ENCODE measurements at places on chromosomes 11 and 22.

DNA sequence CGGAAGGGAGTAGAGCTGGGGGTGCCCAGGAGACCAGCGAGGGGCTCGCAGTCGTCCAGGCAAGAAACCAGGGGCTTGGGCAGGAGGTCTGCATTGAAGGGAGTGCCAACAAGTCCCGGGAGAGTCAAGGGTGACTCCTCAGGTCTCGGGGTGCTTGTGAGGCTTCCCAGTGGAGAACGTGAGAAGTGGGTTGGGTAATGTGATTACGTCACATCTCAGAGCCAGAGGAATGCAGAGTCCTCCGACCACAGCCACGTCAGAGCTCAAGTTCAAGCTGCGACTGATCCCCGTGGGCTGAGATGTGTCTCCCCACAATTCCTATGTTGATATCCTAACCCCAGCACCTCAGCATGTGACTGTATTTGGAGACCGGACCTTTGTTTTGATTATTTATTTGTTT is 89.7 kb upstream of the SHANK2 start:
- DNase-seq = no peak

DNA sequence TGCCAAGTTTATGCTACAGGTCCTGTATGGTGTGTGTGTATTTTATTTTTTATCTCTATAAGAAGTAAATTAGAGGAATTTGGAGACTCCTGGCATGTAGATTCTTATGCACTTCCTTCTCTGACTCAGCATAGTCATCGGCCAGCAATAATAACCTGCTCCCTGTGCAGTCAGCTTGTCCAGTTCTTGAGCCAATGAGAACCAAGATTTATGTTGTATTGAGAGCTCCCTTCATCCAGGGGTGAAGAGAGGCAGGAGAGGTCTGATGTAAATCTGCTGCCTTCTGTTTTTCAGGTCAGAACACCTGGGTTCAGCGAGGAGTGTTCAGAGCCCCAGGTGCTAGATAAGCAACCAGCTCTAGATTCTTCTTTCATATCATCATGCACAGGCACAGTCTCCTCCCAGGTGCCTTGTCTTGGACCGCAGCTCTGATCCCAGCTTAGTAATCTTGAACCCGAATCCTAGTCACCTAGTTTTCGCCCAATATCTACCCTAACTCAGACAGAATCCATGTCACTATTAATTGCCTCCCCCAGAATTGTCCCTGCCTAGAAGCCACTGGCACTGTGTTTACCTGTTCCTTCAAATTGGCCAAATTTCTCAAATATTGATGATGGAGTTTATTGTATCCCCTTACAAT is 328.2 kb upstream of the NCAM1 start:
- no peak for DNase-seq

- peak; percentile 91 for DNase-seq
These were observed 16.3 kb downstream of the SDHAF2 start for GRCh38 chr11:61446211-61446651.

- peak; percentile 4 for DNase-seq
These were observed 28.4 kb upstream of the HMOX1 start for GRCh38 chr22:35352214-35353111.

DNA sequence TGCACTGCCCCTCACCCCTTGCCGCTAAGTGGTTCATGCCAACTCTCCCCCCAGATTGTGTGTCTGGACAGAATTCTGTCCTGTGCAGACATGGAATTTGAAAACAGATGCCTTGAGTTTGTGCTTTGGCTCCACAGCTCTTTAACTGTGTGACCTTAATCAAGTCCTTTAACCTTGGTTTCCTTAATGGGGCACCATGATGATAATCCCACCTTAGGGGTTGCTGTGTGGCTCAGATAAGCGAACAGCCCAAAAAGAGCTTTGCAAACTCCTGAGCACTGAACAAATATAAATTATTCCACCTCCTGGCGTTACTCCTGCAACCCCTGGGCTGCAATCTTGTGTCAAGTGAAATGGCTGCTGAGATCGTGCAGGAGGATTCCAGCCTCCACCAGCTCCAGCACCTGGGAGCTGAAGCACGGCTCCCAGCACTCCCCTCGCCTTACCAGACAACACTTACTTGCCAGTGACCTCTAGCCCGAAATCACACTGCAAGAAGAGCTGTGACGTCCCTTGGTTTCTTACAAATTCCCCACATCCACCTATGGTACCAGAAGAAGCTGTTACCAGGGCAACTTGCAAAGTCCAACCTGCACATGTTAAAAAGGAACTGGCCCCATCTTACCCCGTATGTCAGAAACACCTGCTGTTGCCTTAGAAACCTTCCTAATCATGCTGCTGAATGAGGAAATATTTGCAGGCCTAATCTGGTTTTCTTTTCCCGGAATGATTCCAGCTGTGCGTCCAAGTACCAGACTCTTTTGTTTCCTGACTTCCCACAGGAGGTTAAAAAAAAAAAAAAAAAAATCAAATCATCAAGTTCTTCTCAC is 13.2 kb downstream of the VPS37C start:
- no peak for DNase-seq

DNA sequence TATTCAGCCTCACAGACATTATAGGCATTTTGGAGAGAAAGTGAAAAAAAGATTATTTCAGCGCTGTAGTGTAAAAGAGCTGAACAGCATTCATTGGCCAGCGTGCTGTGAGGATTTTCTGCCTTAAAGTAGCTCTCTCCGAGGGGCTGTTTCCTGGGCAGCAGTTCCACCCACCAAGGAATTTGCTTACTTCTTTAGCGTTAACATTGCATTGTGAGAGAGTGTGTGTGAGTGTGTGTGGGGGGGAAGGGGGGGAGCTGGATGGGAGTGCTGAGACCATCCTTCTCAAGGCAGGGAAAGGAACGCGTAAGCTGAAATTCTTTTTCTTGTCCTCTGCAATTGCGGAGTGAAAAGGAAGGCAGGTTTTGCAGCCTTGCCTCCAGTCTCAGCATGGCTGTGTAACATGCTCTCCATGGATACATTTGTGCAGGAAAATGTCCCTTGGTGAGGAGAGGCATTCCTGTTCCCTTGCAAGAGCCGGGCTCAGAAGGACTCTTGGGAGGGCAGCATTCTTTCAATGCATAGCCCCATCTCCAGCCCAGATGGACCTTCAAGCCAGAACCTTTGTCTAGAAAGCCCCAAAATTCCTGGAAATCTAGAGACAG is 159.9 kb upstream of the NAV2 start:
- DNase-seq = no peak

- DNase-seq = no peak
These were observed 9.6 kb upstream of the SCGB2A2 start for GRCh38 chr11:62260261-62260953.

GRCh38 chr22:38316364-38317121 is 690 bp downstream of the CSNK1E start:
- DNase-seq = no peak

DNA sequence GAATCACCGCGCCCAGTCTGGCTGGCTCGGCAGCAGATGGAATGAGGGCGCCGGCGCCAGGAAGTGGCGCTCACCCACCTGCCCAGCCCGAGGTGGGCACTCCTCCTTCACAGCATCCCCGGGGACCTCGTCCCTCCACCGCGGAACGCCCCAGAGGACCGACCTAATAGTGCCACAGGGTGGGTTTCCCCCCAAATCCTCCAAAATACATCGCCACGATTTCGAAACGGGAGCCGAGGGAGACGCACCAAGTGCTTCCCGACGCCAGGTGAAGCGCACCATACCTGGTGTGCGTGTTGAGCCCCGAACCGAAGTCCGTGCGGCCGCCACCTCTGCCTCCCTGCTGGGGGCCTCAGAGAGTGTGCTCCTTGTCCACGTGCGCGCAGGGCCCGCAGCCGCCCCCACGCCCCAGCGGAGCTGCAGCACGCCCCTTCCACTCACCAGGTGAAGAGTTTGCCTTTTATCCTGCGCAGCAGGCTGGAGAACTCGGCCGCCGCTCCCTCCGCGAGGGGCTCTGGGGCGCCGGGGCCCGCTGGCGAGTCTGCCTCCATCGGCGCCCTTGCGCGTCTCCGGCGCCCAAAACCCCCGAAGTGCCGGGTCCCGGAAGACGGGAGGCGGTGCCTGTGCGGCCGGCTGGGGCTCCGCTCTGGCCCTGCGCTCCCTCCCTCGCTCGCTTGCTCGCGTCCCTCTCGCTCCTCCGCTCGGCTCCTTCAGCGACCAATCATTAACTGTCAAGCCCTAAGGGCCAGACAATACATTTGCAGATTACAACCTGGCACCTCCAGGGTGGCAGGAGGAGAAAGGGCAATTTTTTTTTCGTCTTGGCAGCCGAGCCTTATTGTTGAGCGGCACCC is at the start of gene SLC35F2:
SLC35F2 (minus strand) TSS at position 571 of the 854 bp plus-strand sequence; CDS start at position 551, 20 bp downstream.
- DNase-seq = peak; percentile 81

- no peak for DNase-seq
These were observed 590.0 kb downstream of the BRD1 start for GRCh38 chr22:49237703-49238102.

DNA sequence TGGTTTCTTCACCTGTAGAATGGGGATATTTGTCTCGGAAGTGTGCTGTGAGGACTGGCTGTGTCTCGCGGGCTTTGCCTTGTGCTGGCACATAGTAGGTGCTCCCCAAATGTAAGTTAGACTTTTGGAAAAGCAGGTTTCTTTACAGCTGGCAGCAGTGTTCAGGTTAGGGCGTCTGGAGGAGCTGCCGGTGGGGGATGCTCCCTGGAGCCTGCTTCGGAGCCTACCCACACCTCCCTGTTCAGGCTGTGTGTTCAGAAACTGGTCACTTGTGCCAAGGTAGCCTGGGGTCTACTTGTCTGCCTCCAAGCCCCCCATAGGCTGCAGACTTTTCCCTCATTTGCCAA is 60.0 kb downstream of the OTOG start:
- no peak for DNase-seq

DNA sequence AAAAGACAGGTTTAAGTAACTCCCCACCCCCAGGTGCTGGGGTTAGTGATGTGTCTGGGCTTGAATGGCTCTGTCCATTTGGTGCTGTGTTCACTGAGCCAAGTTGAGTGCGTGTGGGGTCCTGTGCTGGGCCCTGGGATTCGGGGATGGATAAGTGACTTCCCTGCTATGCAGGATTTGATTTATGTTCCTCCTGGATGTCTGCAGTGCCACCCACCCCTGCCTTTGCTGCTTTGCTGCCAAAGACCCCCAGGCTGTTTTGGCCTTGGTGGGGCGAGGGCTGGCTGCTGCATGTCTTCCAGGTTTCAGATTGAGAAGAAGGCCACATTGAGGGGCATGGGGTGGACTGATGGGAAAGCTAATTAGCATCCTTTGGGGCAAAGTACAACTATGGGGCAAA is 77.9 kb upstream of the PARVG start:
- DNase-seq = no peak

DNA sequence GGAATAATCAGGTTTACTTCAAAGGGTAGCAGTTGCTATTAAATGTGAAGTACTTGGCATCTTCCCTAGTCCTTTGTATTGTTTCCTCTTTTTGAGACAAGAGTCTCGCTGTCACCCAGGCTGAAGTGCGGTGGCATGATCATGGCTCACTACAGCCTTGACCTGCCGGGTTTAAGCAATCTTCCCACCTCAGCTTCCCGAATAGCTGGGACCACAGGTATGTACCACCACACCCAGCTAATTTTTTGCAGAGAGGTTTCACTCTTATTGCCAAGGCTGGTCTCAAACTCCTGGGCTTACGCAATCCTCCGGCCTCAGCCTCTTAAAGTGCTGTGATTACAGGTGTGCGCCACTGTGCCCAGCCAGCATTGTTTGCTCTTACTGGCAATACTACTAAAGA is 36.2 kb upstream of the RAPSN start:
- DNase-seq = no peak

DNA sequence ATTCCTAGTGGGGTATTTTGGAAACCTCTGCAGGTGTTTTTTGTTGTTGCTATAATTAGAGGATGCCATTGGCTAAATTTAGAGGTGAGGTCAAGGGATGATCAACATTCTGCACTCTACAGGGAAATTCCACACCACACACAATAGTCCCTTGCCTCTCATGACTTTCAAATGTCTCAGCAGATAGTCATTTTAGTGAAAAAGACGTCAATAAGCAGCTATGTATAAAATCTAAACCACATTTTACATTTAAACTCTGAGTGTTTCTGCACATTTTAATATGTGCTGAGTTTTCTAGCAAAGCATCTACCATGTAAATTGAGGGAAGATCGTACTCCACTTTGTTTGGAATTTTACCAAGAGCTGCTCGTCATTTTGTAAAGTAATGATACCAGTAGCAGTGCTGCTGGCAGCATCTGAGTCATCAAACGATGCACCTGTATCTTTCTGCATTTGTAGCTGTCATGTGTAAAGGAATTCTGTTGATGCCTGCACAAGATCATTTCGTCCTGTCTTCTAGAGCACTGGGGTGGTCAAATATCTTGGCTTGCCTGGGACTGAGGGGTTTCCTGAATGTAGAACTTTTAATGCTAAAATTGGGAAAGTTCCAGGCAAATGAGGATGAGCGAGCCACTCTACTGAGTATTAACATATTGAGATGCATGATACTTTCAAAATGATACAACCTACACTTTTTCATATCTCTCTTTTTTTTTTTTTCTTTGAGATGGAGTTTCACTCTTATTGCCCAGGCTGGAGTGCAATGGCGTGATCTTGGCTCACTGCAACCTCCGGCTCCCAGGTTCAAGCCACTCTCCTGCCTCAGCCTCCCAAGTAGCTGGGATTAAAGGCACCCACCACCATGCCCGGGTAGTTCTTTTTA is 414.5 kb upstream of the SYN3 start:
- no peak for DNase-seq

DNA sequence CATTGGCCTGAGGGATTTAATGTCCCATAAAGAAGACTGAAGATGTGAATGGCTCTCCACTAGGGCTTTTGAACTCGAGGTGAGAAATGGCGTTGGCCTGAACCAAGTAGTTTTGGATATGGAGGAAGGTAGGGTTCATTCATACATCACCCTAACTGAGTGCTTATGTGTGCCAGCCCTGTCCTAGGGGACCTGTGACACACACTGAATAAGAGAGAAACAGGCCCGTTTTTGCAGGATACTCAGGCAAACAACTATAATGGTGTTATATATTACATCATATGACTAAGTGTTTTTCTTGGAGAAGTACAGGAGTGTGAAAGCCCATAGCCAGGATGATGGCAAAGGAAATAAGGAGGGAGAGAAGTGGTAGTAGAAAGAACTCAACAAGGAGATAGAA is 368.1 kb downstream of the TMEM135 start:
- no peak for DNase-seq

DNA sequence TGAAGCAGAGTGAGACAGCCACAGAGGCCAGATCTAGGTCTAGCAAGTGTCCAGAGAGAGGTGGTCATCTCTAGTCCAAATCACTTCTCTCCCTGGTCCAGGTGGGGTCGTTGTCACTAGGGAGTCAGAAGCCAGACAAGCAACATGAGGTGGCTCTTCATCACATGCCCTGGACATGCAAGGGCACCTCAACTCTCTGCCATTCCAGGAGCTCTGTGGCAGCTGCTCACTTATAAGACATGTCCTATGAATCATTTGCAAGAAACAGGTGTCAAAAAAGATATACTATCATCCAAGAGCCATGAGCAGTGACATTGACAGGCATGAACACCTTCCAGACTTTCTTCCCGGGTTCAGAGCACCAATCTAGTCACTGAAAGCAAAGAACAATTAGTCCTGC is 130.8 kb downstream of the GALNT18 start:
- DNase-seq = no peak

GRCh38 chr11:29025001-29025400 is 916.8 kb downstream of the METTL15 start:
- DNase-seq = no peak

DNA sequence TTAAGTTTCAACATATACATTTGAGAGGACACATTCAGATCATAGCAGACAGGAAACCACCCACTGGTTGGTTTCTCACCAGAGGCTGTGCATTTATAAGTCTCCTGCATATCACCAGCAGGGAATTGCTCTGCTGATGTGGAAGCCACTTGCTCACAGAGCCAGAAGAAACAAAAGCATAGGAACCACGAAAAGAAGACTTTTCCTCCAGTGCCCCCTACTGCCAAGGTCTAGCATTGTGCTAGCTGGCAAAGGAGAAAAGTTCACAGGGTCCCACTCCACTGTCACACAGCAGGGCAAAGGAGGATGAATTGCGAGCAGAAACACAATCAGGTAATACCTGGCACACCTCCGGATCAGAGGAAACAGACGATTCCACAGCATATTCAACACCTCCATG is 28.9 kb upstream of the ISX start:
- DNase-seq = peak; percentile 11

All from Kasumi-1 (cell line).